ENCODE measurements at places on chromosomes 13 and 19. TPM values are rescaled to one million over a fixed set of nuclear protein-coding genes. Genes with fewer than 3 reads are reported as not detected.

NXNL1 gene
- not detected for total RNA-seq

TMEM238 gene
- 0.55 TPM for total RNA-seq

ZNF444 gene
- total RNA-seq = 23.5 TPM

ATF5 gene
- 7.2 TPM for total RNA-seq

ZC3H4 gene
- 9.5 TPM for total RNA-seq

FFAR1 gene
- total RNA-seq = not detected

OR4F17 gene
- total RNA-seq = not detected

LILRB5 gene
- 2.4 TPM for total RNA-seq

SIAH3 gene
- total RNA-seq = 11.5 TPM

CD177 gene
- 4.8 TPM for total RNA-seq

MEIS3 gene
- 48.1 TPM for total RNA-seq

RXFP2 gene
- total RNA-seq = not detected

ATP4B gene
- total RNA-seq = 1.4 TPM

CCDC169 gene
- 3.4 TPM for total RNA-seq

CLASRP gene
- total RNA-seq = 11.6 TPM

CHST8 gene
- total RNA-seq = 3.3 TPM

CCDC8 gene
- total RNA-seq = 16.6 TPM

PRODH2 gene
- not detected for total RNA-seq

IGSF23 gene
- not detected for total RNA-seq

ELSPBP1 gene
- total RNA-seq = 0.40 TPM

C1QTNF9B gene
- 0.22 TPM for total RNA-seq

LHB gene
- not detected for total RNA-seq

SHISA7 gene
- total RNA-seq = 5.2 TPM

NEK3 gene
- 24.1 TPM for total RNA-seq

FAM174C gene
- total RNA-seq = 3.7 TPM

ONECUT3 gene
- not detected for total RNA-seq

TMTC4 gene
- 72.1 TPM for total RNA-seq

KCNC3 gene
- total RNA-seq = 4.5 TPM

POP4 gene
- 86.6 TPM for total RNA-seq

GNA15 gene
- total RNA-seq = 3.5 TPM

UBE2L5 gene
- total RNA-seq = not detected

ZNF730 gene
- total RNA-seq = 7.9 TPM

MAP4K1 gene
- 1.6 TPM for total RNA-seq

PPM1N gene
- 0.79 TPM for total RNA-seq

ICAM5 gene
- 1.8 TPM for total RNA-seq

SLC15A1 gene
- total RNA-seq = 0.11 TPM

SULT2A1 gene
- total RNA-seq = 0.17 TPM

ZNF211 gene
- 24.4 TPM for total RNA-seq

CBY2 gene
- total RNA-seq = not detected

WDR62 gene
- 3.1 TPM for total RNA-seq

GIPC3 gene
- total RNA-seq = 0.20 TPM

FGF22 gene
- total RNA-seq = 1.2 TPM

SSC5D gene
- total RNA-seq = 6.0 TPM

C1QTNF9 gene
- total RNA-seq = 0.20 TPM

LRRC25 gene
- total RNA-seq = 2.4 TPM

MBD3L2B gene
- not detected for total RNA-seq

CDX2 gene
- total RNA-seq = not detected

DIRAS1 gene
- total RNA-seq = 16.8 TPM

TEKTIP1 gene
- total RNA-seq = not detected

CD33 gene
- 3.0 TPM for total RNA-seq

VSTM1 gene
- total RNA-seq = 1.8 TPM

ZIC5 gene
- total RNA-seq = 5.9 TPM

NRTN gene
- total RNA-seq = 0.99 TPM

PDX1 gene
- total RNA-seq = not detected

ZNF787 gene
- total RNA-seq = 8.9 TPM

Data from spinal cord (tissue), 10 donors.